Right lung (tissue), 10 donors: ENCODE measurements at places on chromosomes 1 and 21. TPM values are rescaled to one million over a fixed set of nuclear protein-coding genes. Genes with fewer than 3 reads are reported as not detected.

DNA sequence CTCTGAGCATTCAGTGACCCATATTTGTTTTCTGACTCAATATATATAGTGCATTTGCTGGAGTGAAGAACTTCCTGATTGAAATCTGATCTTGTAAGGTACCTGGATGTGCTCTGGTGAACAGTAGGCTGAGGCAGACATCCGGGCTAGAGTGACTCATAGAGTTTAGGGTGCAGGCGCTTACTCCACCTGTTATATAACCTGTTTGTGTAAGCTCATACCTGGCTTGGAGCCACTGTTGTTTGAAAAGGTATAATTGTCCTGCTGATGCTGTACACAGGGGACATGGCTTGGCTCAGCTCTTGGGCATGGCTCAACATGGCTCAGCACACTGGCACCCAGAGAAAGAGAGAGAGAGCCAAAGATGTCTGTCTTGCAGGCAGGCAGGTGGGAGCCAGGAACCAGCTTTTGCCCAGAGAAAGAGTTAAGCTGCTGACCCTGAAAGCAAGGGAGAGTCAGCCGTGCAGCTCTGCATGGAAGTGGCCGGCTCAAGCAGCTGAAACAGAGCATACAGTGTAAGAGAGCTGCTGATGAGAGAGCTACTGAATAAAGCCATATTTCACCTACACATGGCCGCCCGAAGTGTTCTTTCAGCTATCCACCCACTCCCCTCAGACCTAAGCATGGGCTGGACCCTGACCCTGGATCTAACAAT is 43.2 kb downstream of the GJA5 start:
- DNase-seq = no peak

TFAP2E gene
- polyA plus RNA-seq = 4.2 TPM

NUP210L gene
- polyA plus RNA-seq = 0.18 TPM

TBX15 gene
- 0.22 TPM for polyA plus RNA-seq

C1orf50 gene
- 14.1 TPM for polyA plus RNA-seq

COL8A2 gene
- 0.58 TPM for polyA plus RNA-seq

PPM1J gene
- polyA plus RNA-seq = 0.41 TPM
